ENCODE measurements at places on chromosomes 4 and X. TPM values are rescaled to one million over a fixed set of nuclear protein-coding genes. Genes with fewer than 3 reads are reported as not detected.

DHRSX gene
- polyA plus RNA-seq, result 32.7 TPM

DNA sequence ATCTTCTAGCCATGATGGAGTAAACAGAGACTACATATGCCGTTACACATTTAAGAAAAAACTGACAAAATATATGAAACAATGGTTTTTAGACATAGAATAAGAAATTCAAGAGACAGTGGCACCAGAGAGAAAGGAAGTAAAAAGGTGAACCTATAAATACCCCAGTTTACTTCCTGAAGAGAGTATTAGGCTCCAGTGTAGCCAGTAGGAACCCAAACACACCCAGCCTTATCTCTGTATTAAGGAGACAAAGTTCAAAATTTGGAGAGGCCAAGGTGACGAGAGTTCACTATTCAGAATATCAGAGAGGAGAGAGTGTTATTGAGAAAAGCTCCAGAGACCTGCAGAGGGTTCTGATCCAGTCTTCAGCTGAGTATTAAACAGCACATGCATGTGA lies 119.0 kb downstream of the TET2 start:
- no peak for DNase-seq

GRCh38 chr4:123976285-123976684 lies 579.7 kb downstream of the SPRY1 start:
- no peak for DNase-seq

DNA sequence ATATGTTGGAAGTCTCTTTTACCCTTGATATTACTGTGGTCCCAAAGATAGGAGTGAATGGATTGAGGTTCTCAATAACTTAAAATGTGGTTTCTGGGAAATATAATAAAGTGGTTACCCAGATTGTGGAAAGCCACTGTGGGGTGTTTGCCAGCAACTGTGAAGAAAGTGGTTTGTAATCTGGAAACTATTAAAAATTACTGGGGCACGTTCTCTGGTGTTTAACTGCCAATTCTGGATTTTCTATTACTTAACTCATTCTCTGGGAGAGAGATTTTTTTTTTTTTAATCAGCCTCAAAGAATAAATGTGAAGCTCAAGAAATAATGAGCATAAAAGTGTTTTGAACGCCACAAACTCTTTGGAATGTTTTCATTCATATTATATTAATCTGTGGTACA lies 4.9 kb upstream of the CXCL6 start:
- no peak for DNase-seq

- DNase-seq, result no peak
These were observed 1188.1 kb downstream of the PCDH7 start for GRCh38 chr4:31908261-31908660.

CXCL3 gene
- polyA plus RNA-seq, result not detected

GRCh38 chrX:101602077-101602476 lies 15.7 kb downstream of the ARMCX6 start:
- DNase-seq, result no peak

GRCh38 chr4:156749426-156750403 lies 221.9 kb downstream of the PDGFC start:
- no peak for DNase-seq

ARHGAP36 gene
- polyA plus RNA-seq, result not detected

GAGE12J gene
- polyA plus RNA-seq, result not detected

- DNase-seq, result no peak
These were observed 132.7 kb upstream of the TTC29 start for GRCh38 chr4:147078362-147078761.

APELA gene
- polyA plus RNA-seq, result 6.8 TPM

DNA sequence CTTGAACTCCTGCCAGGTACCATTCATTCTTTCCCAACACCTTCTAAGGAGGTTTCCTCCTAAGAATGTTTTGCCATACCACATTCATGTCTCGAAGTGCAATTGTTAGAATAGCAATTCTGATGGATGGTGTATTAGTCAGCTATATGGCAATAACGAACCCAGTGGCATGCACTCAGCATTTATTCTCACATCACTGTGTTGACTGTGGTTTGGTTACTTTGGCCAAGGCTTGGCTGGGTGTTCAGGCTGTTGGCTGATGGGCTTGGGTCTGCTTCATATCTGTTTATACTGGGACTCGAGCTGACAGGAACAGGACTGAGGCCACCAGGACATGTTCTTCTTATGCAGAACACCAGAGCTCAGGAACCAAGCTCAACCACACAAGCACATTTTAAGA lies 31.7 kb downstream of the PSAPL1 start:
- no peak for DNase-seq

DNA sequence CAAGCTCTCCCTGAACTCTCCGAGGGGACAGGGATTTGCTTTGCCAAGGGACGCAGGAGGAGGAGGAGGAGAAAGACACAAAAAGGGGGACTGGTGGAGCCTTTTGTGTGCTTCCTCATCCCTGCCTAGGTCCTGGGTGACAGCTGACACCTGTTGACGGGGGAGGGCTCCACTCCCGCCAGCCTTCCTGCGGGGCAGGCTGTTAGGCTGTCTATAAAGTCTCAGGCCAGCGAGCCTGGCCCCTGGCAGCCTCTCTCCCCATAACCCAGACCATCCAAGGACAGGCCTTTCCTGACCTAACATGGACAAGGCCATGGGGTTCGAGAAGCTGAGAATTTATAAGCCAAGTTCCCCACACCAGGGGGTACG lies 832 bp upstream of the EVC2 start:
- DNase-seq, result no peak

GRCh38 chr4:95889662-95890061 lies 49.8 kb downstream of the PDHA2 start:
- no peak for DNase-seq

DNA sequence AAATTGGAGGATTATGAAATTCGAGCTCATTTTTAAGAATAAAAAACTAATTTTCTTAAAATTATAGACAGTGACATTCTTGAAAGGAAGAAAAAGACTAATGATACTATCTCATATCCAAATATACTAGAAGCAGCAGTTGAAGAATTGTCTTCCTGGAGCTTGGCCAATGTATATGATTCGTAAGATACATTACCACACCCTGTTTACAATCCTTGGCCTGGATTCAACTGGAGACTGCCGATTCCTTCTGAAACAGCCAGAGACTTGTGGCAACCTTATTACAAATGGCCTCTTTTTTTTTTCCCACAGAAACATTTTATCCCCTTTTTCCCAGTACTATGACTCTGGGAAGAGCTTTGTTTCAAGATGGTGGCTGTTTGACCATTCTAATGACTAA lies 571.2 kb upstream of the FAT1 start:
- no peak for DNase-seq

FAM47A gene
- not detected for polyA plus RNA-seq

DNA sequence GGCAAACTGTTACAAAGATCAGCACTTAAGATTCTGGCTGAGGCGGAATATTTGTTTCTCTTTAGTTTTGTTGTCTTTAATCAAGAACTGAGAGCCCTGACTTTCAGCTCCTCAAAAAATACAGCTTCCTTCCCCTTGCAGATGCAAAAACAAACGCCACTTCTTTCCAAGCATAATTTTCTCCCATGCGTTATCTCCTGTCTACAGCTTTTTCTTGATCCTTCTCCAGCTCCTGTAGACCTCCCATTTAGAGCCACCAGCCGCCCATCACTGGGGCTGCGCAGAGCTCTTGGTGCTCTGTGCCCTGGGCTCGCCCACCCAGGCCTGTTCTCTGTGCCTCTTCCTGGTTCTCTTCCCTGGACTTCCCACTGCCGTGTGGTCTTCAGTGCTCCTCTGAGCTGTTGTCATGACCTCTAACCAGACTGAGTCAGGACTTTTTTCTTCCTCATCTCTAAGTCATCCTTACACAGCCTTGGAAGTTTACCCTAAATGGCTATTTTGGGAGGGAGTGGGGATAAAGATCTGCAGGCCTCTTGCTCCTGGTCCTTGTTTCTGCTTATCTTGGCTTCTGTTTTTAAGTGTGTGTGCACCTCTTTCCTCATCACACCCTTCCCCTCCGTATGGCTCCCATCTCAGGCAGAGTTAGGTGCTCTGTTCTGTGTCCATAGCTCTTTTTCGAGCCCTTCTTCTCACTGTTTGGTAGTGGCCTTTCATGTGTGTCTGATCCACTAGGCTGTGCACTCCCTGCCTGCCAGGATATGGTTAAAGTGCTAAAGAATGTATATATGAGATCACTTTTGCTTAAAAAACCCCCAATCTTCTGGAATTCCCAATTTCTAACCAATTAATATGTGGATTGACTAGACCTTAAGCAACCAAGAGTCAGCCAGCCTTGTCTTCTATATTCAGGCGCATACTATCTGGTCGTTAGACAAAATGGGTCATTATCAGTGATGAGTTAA lies 122.5 kb downstream of the PTTG2 start:
- no peak for DNase-seq

DNA sequence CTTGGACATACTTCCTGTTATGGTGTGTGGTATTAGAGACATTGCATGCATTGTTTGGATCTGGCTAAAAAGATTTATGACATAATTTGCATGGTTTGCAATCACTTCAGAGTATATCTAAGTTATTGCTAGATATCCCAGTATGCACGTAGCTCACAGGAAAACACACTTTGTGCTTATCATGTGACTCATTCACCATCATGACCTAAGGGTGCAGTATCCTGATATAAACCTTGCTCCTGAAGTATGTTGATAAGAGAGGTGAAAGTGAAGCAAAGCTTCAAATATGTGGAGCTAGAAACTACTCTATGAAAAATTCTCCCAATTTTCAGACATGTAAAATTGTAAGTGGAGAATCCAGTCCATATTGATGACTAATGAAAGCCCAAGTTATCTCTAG lies 46.9 kb upstream of the GRXCR1 start:
- DNase-seq, result no peak

- no peak for DNase-seq
These were observed 276.2 kb upstream of the KLF3 start for GRCh38 chr4:38387819-38388218.

DNA sequence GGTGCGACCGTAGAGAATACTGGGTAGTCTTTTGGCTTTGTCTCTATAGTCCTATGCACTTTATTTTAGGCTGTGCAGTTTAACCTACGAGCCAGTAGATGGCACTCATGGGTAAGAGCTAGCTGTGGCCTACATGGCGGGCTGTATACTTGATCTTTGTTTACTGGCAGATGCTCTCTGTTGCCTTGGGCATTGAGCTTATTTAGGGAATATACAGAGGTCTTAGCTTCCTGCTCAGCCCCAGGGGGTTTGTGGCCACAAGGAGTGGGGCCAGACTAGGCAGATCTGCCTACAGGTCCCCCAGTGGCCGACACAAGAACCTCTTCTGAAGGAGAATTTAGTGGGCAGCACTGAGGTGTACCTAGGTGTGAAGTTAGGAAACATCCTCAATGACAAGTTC lies 227.6 kb upstream of the HDX start:
- DNase-seq, result peak; percentile 7

GRCh38 chr4:4507923-4508322 lies 33.9 kb downstream of the STX18 start:
- no peak for DNase-seq

CENPI gene
- polyA plus RNA-seq, result 8.5 TPM

- no peak for DNase-seq
These were observed 231.9 kb downstream of the RASL11B start for GRCh38 chr4:53094040-53094439.

GRCh38 chr4:40608628-40609027 lies 21.0 kb downstream of the RBM47 start:
- no peak for DNase-seq

GRCh38 chrX:110432091-110432905 lies 73.7 kb downstream of the RTL9 start:
- DNase-seq, result no peak

STOX2 gene
- polyA plus RNA-seq, result 10.0 TPM

DNA sequence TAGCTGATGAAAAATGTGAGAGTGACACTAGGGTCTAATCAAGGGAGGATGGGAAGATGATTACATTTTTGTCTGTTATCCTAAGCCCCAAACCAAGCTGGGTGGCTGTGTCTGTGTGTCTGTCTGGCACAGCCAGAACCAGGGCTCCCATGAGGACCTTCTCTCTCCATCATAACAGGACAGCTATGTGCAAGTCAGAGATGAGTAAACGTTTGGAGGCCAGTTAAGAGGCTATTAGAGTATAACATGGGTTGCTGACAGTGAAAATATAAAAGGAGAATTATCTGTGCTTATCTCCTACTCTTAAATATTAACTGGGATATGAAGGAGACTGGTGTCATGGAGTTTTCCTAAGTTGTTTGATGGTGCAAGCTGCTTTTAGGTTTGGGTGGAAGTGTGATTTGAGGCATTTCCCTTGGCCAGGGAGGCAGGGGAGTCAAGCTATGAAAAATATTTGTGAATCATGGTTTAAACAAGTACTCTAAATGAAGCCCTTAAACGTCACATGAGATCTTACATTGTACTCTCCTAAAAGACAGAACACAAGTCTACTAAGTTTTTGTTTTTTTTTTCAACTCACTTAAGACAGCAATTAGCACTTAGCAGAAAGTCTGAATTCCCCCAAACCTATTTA lies 156.2 kb downstream of the ENOX2 start:
- DNase-seq, result no peak

DNA sequence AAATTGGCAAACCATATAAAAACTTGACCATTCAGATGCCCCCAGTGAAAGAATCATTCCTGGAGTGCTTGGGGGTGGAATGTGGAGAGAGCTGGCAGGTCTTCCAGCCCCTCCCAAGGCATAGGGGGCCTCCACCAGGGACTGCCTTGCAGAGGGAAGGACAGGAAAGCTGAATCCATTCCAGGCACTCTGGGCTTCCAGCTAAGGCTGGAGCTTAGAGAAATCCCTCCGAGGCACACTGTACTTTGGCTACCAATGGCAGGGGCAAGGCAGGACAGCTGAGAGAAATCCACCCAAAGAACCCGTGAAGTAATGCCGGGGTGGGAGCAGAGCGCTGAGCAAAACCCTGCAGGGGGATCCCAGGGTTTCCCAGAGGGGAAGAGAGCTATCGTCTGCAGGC lies 4.0 kb downstream of the CENPU start:
- DNase-seq, result no peak

TMEM47 gene
- polyA plus RNA-seq, result 26.9 TPM

PPP3CA gene
- 41.4 TPM for polyA plus RNA-seq

DNA sequence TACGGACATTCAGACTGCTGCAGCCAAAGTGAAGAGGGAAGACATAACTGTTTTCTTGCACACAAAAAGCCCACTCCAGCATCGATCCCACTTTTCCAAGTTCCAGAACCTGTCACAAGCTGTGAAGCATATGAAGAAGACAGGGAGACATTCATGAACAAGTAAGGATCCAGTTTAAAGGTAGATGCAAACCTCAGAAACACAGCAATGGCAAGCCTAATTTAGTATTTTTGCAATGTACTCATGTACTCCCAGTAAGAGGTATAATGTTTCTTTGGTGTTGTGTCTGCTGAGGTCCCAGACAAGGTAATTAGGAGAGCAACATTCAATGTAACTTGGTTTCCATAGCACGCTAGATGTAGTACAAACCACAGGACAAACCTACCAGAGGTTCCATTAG lies 4.6 kb downstream of the AFP start:
- DNase-seq, result no peak

GRCh38 chr4:154616731-154617130 lies 4.3 kb upstream of the FGG start:
- DNase-seq, result no peak

Measured in renal pelvis (tissue), 12 donors.